ENCODE measurements at places on chromosomes 6 and 20.

- no peak for DNase-seq
These were observed 36.4 kb upstream of the FBXL4 start for GRCh38 chr6:98984121-98984520.

- DNase-seq: no peak
These were observed 37.6 kb upstream of the ANGPT4 start for GRCh38 chr20:953742-954141.

- no peak for DNase-seq
These were observed 591.4 kb downstream of the RNF144B start for GRCh38 chr6:18978337-18979128.

DNA sequence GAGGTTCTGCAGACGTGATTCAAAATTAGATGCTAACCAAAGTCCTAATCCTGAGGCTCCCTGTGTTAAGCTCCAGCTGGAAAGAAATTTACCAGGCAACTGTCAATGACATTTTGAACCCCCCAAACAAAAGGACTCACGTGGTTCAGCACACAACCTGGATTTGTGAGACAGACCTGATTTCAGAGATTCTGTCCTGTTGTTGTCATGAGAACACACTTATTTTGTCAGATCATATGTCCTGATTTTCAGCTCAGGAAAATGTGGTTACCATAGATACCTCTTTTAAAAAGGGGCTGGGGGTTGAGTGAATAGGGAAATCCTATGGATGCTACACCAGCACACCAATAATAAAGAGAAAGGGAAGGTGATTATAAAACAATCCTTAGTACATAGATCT lies 61.6 kb downstream of the MTFR2 start:
- no peak for DNase-seq

- no peak for DNase-seq
These were observed 172.8 kb upstream of the CITED2 start for GRCh38 chr6:139547122-139547776.

DNA sequence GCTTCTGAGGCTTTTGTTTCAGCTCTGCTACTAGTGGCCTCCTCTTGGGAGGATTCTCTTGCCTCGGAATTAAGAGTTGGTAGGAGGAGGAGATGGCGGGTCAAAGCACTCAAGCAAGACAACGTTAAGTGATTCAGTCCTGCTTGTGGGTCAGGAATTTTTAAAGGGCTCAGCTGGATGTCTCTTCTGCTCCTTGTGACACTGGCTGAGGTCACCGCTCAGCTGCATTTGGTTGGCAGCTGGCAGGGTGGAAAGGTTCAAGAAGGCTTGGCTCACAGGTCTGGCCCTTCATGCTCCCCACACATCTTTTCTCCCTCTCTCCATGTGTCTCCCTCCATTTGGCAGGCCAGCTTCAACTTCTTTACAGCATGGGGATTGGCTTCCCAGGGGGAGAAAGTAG lies 641.4 kb downstream of the KIF16B start:
- DNase-seq: no peak

DNA sequence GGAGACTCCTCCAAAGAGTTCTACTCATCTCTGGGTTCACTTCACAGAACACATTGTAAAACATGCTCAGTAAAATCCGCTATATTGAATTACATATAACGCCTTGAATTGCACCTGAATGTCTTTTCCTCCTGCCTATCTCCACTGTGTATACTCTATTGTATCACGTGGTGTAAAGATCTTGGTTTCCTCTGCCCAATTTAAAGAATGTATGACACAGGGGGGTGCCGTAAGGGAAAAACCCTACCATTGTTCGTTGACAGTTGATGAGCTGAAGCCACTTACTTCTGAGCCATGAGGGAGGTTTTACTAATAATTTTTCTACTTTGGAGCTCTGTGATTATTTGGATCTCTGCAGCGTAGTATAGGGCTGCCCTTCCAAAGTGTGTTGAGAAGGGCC lies 6.0 kb downstream of the ASF1A start:
- no peak for DNase-seq

GRCh38 chr20:2739042-2739398 lies 46.4 kb downstream of the EBF4 start:
- no peak for DNase-seq

DNA sequence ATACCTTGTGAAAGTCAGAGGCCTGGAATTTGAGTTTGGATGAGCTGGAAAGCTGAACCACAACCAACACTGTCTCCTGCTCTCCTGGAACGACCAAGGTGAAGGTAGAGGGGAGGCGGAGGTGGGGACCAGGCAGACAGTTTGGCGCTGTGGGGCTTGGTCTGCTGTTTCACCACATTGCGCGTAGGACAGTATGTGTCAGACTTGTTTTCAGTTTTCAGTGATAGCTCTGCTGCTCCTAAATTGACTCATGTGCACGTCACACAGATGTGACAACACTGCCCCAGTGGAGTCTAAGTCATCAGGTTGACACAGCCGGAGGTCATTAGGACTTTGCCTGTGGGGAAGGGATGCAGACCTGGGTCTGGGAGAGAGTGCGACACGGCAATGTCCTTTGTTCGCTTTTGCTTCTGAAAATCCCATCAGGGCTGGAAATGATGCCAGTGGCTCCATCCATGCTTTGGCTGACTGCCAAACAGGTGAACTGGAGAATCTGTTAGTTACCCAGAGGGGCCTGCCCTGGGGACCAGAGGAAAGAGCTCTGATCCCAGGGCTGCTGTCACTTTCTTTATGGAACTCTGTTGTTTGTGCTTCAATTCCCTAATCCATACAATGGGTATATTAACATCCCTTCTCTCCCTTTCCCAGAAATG lies 255.5 kb downstream of the CDC5L start:
- no peak for DNase-seq

DNA sequence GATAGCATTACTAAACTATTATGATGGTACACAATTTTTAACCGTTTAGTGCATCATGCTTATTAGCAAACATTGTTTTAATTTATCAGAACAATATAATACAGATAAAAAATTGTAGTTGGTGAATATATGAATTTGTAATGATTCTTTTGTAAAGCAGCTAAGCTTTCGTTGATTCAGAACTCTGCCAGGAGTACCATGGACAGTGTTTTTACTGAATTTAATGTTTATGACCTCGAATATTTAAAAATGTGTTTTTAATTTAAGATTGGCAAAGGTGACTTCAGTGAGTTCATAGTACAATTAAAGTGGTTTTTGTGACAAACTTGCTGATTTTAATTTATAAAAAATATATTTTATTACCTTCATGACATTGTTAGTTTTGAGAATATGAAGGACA lies 10.0 kb downstream of the AFDN start:
- no peak for DNase-seq

DNA sequence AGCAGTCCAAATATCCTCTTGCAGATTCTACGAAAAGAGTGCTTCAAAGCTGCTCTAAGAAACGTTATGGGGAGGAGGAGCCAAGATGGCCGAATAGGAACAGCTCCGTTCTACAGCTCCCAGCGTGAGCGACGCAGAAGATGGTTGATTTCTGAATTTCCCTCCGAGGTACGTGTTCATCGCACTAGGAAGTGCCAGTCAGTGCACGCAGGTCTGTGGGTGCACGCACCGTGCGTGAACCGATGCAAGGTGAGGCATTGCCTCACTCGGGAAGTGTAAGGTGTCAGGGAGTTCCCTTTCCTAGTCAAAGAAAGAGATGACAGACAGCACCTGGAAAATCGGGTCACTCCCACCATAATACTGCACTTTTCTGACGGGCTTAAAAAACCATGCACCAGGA lies 272.1 kb upstream of the DEFB115 start:
- no peak for DNase-seq

DNA sequence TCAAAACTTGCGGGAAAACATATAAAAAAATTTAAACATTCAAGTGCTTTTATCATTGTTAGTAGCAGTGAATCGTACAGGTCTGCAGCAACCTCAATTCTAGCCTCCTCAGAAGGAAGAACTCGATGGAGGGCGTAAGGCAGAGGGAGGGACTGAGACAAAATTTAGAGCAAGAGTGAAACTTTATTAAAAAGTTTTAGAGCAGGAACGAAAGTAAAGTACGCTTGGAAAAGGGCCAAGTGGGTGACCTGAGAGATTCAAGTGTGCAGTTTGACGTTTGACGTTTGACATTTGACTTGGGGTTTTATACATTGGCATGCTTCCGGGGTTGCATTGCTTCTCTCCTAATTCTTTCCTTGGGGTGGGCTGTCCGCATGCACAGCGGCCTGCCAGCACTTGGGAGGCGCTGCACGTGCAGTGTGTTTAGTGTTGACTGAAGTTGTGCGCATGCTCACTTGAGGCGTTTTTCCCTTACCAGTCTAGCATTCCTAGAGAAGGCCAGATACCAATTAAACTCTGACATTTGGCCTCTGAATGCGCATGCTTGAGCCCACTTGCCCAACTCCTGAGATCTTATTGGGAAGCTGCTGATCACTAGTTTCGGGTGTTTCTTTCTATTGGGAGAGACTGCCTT lies 82.6 kb downstream of the TBX18 start:
- no peak for DNase-seq

GRCh38 chr6:5282191-5282623 lies 20.9 kb downstream of the FARS2 start:
- DNase-seq: no peak

DNA sequence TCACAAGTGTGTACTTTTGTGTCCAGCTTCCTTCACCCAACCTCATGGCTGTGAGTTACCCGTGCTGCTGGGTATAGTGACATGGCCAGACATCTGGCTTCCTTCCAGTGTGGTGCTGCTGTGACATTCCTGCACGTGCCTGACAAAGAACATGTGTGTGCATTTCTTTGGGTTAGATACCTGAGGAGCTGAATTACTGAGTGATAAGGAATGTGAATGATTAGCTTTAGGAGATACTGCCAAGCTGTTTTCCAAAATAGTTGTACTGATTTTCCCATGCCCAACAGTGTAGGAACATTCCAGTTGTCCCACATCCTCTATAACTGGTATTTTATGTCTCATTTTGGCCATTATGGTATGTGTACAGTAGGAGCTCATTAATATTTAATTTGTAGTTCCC lies 132.5 kb downstream of the PREX1 start:
- DNase-seq: no peak

DNA sequence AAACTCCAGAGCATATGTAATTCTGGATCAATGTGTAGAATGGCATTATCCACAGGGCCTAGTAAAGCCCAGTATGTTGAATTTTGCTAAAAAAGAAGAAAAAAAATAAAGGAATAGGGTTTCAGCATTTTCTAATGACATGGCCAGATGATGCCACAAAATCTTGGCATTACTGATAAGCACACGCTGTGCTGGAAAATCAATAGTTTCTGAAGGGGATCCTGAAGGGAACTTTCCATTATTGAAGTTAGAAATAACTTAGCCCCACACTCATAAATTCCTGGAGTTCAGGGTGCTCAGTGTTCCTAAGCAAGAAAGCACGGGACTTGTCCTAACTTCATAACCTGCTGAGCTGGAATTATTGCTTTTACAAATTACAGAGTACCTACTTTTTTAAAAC lies 10.8 kb downstream of the TENT5A start:
- no peak for DNase-seq

DNA sequence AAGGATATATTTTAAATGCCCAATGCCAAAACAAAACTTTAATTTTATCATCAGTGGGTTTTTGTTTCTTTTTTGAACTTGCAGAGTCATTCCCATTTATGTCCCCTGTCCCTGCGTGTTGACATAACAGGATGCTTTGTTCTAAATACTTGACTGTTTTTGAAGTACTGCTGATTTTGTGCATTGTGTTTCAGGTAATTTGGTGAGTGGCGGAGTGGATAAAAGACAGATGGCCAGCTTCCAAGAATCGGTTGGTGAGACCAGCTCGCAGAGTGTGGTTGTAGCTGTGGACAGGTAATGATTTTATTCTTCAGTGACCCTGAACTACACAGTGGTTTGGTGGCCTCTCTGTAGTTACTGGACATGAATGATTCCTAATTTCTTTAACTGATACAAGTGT lies 50.5 kb upstream of the CSE1L start:
- DNase-seq: no peak

DNA sequence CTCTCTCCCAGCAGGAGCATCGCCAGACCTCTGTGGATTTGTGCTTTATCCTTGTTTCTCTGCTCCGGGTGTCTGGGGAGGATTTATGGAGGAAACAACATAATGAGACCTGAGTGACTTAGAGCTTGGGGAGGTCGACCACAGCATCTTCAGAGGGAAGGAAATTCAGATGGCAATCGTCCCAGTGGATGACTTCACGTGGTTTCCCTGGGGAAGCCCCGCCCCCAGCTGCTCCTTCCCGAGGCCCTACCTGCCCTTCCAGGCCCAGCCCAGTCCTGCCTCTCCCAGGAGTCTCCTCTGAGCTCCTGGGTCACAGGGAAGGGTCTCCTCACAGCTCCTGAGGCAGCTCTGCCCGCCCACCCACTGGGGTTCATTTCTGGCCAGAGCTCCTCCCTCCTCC lies 430.3 kb upstream of the SULF2 start:
- DNase-seq: no peak

- DNase-seq: no peak
These were observed 435.4 kb downstream of the MMUT start for GRCh38 chr6:49027644-49028043.

DNA sequence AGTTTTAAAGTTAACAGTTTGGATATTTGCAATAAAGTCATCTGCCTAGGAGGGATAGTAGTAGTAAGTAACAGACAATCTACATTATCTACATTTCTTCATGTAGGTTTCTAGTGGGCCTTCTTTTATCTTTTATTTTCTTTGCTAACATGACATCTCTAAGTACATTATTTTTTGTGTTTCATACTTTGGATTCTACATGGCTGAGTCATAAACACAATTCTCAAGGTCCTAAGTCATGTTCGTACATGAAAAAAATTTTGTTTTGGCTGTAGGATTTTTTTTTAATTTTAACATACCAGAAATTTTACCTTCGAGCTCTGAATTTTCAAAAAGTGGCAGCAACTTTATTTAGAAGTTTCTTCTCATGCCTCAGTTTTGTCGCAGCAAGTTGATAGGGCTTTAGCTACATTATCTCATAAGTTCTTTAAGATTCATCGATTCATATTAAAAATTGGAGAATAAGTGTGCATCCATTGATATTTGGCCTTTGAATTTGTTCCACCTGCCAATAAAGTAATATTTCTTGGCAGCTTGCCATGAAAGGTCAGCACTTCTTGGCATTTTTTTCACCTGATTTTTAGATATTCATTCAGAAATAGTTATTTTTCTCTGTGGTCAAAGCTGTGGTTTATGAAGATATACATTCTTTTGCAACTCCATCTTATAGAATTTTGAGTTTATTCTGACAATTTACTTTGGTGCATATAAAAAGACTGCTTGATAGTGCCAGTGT lies 146.2 kb downstream of the GRIK2 start:
- DNase-seq: no peak

GRCh38 chr6:98039904-98040607 lies 757.0 kb upstream of the MMS22L start:
- no peak for DNase-seq

All from AG08396 (cell line).